Activated CD4-positive, alpha-beta T cell treated with anti-CD3 and anti-CD28 coated beads, Interleukin-2, amount 50 U/mL, for 1 hour (primary cell): ENCODE measurements at places on chromosomes 2 and 18.

DNA sequence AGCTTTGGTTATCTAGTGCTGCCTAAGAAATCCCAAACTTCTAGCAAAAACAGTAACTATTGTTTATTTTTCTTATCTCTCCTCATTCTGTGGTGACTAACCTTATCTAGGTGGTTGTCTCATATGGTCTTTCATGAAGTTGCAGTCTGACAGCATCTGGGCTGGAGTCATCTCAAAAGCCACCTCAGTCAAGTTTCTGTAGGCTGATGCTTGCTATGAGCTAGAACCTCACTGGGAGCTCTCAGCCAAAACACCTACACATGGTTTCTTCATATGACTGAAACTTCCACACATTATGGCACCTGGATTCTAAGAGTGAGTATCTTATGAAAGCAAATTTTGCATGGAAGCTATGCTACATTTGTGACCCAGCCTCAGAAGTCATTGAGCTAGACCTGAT, 596.4 kb upstream of the VRK2 start:
- no peak for DNase-seq

GRCh38 chr18:54983041-54983686, 23.9 kb upstream of the CCDC68 start:
- no peak for DNase-seq

GRCh38 chr2:169077674-169078240, 8.4 kb downstream of the DHRS9 start:
- no peak for DNase-seq

- DNase-seq, result no peak
Observed at GRCh38 chr2:177231270-177231669, 18.7 kb downstream of the HNRNPA3 start.

DNA sequence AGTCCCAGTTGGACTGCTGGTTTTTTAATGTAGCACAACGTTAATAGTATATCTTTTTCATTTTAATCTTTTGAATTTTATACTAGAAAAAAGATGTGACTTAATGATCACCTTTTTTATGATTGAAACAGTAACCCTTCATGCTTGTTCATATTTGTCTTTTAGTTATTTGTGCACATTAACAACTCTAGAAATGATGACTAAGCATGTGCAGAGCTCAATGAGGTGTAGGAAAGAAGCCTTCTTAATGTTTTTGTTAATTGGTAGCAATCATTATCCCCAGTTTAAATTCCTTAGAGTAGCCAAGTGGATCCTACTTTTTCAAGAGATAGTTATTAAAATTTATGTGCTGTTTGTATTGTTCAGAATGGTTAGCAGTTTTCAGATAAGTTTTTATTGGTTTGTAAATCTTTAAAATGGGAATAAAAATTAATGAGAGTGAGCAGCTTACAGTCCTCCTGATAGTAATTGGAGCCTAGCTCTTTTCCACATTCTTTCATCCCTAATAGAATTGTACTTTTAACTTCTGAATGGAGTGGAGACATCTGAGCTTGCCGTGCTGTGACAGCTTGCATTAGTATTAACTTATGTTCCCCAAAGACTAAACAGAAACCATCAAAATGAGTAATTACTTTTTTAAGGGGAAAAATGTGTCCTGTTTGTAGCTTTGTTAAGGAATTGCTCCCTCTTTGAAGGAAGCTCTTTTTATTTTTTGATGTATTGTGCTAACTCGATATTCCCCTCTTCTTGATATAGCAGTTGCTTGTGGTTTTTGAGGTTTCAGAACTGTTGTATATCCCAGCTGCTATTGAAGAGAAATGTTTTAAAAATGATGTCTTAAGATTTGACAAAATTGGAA, 17.3 kb downstream of the PIK3C3 start:
- no peak for DNase-seq
